CD4-positive, alpha-beta memory T cell (primary cell): ENCODE measurements at places on chromosomes 4 and X.

DNA sequence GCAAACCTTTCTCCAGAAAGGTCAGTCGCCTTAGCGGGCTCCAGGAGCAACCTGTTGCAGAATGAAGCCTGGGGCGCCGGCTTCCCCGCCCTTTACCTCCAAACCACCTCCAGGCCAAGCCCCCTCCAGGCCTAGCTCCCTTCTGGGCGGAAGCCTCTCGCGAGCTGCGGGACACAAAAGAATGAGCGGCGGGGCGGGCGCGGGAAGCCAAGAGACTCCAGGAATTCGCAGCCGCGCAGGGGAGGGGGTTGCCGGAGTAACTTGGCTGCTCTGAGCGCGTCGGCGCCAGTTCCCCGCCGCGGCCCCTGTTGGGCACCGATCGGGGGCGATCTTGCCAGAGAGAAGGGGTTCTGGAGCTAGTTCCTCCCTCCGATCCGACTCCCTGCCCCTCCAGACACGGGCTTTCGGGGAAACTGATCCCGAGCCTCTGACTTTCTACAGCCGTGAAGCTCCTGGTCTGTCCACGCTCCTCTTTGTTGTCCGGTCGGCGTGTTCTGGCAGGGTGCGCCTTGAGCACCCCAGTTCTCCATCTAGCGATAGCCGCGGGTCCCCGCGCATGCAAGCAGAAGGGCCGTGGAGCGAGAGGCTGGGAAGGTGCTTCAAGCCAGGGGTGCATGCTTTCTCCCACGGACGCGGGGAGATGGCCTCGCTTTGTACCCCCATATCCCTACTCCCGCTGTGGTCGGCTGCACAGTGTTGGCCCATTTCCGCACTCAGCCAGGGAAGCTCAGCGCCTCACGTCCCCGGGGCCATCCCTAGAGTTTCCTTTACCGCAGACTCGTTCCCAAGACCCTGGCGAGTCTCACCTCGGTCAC lies 1.2 kb downstream of the PROM1 start:
- peak; percentile 3 for DNase-seq

- DNase-seq = no peak
These were observed 441.6 kb upstream of the PITX2 start for GRCh38 chr4:111064342-111064993.

DNA sequence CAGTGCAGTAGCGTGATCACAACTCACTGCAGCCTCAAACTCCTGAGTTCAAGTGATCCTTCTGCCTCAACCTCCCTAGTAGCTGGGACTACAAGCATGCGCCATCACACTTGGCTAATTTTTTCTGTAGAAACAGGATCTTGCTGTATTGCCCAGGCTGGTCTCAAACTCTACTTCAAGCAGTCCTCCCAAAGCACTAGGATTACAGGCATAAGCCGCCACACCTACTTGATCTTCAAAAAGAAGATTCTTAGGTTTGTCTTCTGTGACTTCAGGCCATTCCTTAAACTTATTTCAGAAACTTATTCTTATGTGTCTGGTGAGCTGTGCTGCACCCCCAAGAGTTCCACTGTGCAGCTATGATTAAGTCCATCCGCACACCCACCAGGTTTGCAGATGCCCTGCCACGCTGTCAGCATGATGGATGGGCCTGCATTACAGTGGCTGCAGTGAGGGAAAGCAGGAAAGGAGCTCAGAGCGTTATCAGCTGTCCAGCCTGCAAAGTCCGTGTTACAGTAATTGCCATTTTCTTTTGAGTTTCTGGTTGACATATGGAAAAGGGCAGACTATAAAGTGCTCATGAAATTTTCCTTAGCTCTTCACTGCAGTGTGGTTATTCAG lies 146.6 kb downstream of the AASDH start:
- no peak for DNase-seq

DNA sequence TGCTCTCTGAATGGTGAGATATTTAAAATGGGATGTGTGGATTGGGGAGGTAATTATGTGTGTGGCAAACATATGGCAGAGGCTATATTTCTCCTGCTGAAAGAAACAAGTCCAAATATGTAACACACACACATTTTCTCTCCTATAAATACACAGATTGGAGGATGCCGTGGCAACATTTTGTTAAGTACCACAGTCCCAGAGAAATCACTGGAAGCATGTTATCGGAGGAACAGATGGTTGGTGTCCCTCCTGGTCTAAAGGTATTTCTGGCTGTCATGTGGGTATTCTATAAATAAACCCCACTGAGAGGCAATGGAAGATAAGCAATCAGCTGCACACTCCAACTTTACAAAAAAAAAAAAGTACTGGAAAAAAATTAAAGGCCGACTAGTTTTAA lies 528.3 kb upstream of the BOD1L1 start:
- no peak for DNase-seq

DNA sequence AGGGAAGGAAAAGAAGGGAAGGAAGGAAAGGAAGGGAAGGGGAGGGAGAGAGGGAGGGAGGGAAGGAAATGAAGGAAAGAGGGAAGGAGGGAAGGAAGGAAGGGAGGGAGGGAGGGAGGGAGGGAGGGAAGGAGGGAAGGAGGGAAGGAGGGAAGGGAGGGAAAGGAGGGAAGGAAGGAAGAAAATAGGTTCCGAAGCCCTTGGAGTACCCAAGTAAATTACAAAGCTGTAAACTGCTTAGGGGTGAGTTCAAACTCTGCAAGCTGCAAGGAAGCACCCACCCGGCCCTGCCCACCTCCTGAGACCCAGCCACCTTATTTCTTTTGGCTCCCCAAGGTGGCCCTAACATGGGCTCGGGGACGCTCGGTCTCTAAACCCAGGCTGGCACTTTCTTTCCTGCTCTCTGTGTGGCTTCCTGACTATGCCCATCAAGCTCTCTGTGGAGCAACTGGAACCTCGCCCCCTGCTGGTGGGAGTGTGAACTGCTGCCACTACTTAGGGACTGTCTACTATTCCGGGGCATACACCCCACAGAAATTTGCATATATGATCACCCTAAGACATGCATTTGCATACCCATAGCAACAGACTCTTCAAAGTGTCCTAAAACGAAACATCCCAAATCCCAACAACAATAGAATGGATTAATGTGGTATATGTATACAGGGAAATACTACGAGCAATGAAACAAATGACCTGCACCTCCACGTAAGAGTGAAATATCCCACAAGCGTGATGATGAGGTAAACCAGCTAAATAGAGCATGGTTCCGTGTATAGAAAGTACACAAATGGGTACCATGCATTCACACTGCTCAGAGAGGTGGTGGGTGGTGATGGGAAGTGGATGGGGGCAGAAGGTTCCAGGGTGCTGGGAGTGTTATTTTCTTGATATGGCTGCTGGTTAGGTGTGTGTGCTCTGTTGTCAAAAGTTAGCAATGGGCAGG lies 151.7 kb upstream of the TBL1X start:
- DNase-seq = peak; percentile 72

DNA sequence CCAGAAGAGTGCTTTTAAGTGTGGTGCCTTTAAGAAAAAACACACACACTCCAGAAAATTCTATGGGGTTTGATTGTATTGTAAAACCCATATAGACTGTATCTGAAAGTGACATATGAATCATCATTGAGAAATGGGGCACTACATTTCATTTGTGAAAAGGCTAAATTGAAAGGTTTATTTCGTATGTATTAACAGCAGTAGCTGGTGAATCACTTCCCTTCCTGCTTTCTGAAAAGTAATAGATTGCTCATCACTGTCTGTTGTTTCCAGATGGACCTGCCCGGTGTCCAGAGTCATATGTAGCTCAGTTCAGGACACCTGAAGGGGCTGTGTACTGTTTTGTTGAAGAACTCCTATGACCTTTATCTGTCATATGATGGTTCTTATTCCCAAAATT lies 28.1 kb upstream of the HPRT1 start:
- no peak for DNase-seq

DNA sequence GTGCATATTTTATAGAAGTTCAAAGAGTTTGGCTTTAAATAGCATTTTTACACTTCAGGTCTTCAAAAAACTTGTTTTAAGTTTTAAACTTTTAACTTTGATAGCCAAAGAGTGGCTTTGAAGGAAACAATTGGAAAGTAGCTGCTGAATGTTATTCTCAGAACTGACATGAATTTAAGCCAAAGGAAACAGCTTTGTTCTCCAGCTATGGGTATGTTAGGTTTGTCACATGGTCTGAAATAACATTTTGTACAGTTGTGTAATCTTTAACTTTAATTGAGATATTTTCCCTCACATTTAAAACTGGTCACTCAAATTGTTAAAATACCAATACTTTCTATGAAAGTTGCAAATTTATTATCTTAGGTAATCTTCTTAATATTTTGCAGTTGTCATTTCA lies 564.7 kb downstream of the IL15 start:
- DNase-seq = no peak

- no peak for DNase-seq
These were observed 313.2 kb downstream of the ANTXR2 start for GRCh38 chr4:79759793-79760192.

GRCh38 chr4:17272154-17272553 lies 239.7 kb downstream of the QDPR start:
- no peak for DNase-seq

DNA sequence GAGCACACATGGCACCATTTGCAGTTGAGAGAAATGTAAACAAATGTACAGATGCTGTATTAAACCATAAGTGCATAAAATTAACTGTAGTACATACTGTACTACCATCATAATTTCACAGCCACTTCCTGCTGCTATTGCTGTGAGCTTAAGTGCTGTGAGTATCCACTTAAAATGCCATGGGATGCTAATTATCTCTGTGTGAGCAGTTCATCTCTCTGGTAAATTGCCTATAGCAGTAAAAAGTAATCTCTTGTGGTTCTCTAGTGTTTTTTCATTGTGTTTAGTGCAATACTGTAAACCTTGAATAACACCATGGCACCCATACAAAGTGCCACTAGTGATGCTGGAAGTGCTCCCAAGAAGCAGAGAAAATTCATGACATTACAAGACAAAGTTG lies 9.9 kb upstream of the SCOC start:
- DNase-seq = no peak

- DNase-seq = no peak
These were observed 6.0 kb upstream of the BCORL1 start for GRCh38 chrX:129976441-129976840.

- no peak for DNase-seq
These were observed 317.2 kb downstream of the TENM3 start for GRCh38 chr4:182560358-182560757.

GRCh38 chr4:93469560-93469959 lies 359.0 kb upstream of the ATOH1 start:
- DNase-seq = no peak

DNA sequence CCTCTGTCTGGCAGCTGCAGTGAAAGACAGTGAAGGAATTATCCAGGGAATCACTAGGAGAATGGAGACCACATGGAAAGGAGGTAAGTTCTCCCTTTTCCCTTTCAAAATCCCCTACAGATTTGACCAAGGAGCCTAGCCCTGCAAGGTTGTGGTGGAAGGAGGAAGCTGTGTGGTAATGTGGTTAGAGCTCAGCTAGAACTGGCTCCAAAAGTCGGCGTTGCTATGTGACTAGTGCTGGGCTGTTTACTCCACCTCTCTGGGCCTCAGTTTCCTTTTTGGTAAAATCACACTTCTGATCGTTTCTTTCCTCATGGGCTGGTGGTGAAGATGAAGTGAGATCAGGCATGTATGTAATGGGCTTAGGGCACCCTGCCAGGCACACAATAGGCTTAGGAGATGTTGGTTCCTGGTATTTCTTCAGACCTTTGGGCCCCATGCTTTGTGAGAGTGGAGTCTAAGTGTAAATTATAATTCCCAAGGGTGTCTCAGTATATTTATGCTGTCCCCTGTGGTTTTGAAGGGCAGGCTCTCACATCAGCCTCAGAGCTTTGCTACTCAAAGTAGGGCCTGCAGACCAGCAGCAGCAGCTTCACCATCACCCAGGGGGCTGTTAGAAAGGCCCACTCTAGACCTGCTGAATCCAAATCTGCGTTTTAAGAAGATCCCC lies 183.7 kb upstream of the BCOR start:
- peak; percentile 35 for DNase-seq

DNA sequence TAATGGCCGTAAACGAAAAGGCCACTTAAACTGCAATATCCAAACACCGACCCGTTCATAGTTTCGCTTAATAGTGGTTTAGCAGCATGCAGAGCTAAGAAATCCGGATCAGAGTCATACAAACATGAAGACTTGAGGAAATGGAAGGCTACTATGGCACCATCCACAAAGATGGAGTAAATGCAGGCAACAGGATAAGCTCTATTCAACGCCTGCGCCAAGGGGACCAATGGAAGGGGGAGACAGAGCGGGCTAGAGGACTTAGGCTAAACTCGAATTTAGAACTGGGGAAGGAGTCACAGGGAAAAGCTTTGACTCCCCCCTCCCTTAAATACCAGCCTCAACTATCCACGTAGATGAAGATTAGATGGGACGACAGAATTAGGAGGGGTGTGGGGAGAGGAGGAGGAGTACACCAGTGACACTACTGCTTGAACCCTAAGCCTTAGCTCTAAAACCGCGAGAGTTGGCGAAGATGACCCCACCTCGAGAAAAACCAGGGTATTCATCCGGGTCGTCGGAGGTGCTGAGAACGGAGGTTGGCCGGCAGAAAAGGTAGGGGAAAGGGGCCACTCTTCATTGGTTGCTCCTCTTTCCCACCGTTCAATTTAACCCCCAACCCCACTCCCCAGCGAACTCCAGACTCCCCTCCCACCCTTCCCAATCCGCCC lies 3.5 kb downstream of the HUWE1 start:
- peak; percentile 36 for DNase-seq

GRCh38 chr4:147498031-147498660 lies 17.2 kb downstream of the EDNRA start:
- DNase-seq = no peak

GRCh38 chr4:151152028-151152427 lies 52.6 kb downstream of the RPS3A start:
- no peak for DNase-seq

GRCh38 chr4:177239878-177240277 lies 69.8 kb upstream of the NEIL3 start:
- no peak for DNase-seq

- no peak for DNase-seq
These were observed 2.7 kb downstream of the GRIA3 start for GRCh38 chrX:123186801-123187200.

- no peak for DNase-seq
These were observed 299.6 kb downstream of the EPHA5 start for GRCh38 chr4:65370709-65371108.

- DNase-seq = no peak
These were observed 5.7 kb downstream of the GPC3 start for GRCh38 chrX:133979641-133980230.

DNA sequence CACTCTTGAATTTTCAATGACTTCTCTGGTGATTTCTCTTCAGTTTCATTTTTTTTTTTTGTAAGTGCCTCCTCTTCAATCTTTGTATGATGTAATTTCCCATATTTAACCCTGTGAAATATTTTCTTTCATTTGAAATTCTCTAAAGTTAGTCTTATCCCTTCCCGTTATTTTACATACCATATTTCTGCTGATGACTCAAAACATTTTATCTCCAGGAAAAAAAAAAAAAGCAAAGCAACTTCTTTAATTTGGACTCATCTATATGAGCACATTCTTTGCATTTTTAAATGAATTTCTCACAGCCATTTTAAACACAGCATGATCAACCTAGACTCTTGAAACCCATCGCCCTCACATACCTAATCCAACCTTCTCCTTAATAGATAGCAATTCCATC lies 1831.4 kb downstream of the ARAP2 start:
- no peak for DNase-seq
